Mesothelial cell of epicardium (in vitro differentiated cells): ENCODE measurements at places on chromosomes 3 and 15.
A peak's percentile ranks its signal among the peaks of the same experiment; 100 is the strongest.

GRCh38 chr3:194522579-194523046 lies 35.8 kb upstream of the ATP13A3 start:
- H3K36me3 ChIP-seq: no peaks in the 10 kb centered on the region
- H3K4me1 ChIP-seq: peaks cover 9% of the 10 kb centered on the region
- H3K27ac ChIP-seq: no peak overlapping the region
- DNase-seq: no peak
- H3K27me3 ChIP-seq: no peaks in the 10 kb centered on the region

GRCh38 chr3:45635475-45636256 lies 41.1 kb downstream of the LIMD1 start:
- peaks cover 22% of the 10 kb centered on the region for H3K4me1 ChIP-seq
- H3K4me3 ChIP-seq: no peak overlapping the region
- peaks cover 13% of the 10 kb centered on the region for H3K36me3 ChIP-seq
- DNase-seq: no peak
- peak overlapping the region; percentile 16 for H3K27ac ChIP-seq
- H3K27me3 ChIP-seq: peaks cover 14% of the 10 kb centered on the region

DNA sequence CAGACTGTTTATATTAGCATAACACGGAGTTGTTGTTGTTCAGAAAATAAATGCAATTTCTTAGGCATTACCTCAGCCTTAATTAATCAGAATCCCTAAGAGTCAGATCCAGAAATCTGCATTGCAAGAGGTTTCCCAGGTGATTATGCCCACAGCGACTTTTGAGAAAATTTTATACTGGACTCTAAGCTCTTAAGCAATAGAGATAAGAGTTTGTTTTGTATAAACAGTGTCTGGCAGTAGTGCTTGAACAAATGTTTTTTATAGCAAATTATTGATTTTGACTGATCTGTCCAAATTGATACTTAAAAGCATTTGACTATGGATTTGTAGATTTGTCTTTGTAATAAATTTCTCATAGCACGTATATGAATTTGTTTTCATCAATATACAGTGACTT lies 92.8 kb downstream of the ZBBX start:
- no peaks in the 10 kb centered on the region for H3K36me3 ChIP-seq
- no peak overlapping the region for H3K27ac ChIP-seq
- H3K4me1 ChIP-seq: no peaks in the 10 kb centered on the region
- H3K27me3 ChIP-seq: peaks cover 5% of the 10 kb centered on the region

GRCh38 chr15:70526974-70527325 lies 236.4 kb downstream of the UACA start:
- peaks cover 42% of the 10 kb centered on the region for H3K4me1 ChIP-seq
- peaks cover 49% of the 10 kb centered on the region for H3K27me3 ChIP-seq
- H3K36me3 ChIP-seq: no peaks in the 10 kb centered on the region
- peak; percentile 5 for DNase-seq
- H3K4me3 ChIP-seq: peak overlapping the region; percentile 2
